Right cardiac atrium (tissue), 5 donors: ENCODE measurements at places on chromosomes 4 and X. TPM values are rescaled to one million over a fixed set of nuclear protein-coding genes. Genes with fewer than 3 reads are reported as not detected.

DNA sequence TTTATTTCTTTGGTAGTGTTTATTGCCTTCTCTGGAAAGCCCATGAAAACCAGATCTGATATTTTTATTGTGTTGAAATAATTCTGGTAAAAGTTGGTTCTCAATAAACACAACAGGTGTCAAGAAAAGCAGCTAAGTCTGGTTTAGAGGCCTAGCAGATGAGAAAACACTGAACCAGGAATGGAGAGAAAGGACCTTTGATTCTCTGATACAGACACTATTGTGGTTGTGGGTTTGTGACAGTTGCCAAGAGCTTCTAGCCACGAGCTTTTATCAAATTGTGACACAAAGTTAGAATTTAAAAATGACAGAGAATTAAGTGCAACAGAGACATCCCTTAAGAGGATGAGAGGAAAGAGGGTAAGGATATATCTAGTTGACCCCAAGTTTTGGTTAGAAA is 42.6 kb downstream of the DDIT4L start:
- DNase-seq = no peak

DNA sequence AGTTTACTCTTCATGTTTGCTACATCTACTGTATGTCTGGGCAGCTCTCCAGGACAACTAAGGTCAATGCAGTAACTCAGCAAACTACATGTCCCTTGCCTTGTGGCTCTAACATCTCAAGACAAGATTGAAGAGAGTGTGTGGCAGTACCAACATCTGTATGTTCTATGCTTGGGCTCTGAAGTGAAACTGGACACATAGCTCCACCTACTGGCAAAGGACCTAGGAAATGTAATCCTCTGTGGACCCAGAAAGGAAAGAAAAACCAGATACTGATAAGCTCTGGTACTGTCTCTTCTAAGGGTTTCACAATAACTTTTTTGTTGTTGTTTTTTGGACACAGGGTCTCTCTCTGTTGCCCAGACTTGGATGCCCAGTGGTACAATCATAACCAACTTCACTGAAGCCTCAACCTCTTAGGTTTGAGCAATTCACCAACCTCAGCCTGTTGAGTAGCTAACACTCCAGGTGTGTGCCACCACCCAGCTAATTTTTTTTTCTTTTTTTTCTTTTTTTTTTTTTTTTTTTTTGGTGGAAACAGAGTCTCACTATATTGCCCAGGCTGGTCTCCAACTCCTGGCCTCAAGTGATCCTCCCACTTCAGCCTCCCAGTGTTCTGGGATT is 64.1 kb downstream of the QDPR start:
- DNase-seq = no peak

- DNase-seq = no peak
Observed at GRCh38 chr4:183632689-183633088, 26.3 kb downstream of the RWDD4 start.

DNA sequence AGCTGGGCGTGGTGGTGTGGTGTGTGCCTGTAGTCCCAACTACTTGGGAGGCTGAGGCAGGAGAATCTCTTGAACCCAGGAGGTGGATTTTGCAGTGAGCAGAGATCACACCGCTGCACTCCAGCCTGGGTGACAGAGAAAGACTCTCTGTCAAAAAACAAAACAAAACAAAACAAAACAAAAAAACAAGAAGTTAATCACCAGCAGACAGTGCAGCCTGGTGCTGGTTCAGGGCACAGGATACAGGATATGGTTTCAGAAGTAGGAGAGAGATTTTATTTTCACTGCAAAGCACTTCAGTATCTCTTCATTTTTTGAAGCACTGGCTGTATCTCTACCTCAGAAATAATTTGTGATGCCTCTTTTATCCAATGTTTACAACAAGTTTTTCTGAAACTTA is 1222.9 kb upstream of the PRKX start:
- no peak for DNase-seq

- no peak for DNase-seq
Observed at GRCh38 chr4:113335746-113336145, 286.3 kb downstream of the ANK2 start.

DNA sequence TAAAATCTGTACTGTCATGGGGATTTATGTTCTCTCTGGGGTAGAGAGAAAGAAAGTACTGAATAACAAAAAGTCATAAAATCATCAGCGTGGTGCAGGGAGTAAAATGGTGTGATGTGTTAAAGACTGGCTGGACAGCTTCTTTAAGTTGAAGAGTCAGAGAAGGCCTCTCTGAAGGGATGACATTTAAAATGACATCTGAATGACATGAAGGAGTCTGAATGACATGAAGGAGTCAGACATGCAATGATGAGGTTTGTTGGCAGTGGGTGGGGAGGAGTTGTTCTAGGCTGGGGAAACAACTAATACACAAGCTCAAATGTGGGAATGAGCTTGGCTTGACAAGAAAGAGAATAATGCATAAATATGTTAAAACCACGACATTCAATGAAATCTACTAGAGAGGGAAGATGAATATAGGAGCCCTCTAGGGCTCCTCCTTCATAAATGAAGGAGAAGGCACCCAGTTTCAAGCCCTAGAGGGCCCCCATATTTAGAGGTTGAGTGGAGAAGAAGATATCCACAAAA is 63.9 kb upstream of the KIT start:
- no peak for DNase-seq

- DNase-seq = no peak
Observed at GRCh38 chr4:174047363-174047762, 236.1 kb downstream of the FBXO8 start.

DNA sequence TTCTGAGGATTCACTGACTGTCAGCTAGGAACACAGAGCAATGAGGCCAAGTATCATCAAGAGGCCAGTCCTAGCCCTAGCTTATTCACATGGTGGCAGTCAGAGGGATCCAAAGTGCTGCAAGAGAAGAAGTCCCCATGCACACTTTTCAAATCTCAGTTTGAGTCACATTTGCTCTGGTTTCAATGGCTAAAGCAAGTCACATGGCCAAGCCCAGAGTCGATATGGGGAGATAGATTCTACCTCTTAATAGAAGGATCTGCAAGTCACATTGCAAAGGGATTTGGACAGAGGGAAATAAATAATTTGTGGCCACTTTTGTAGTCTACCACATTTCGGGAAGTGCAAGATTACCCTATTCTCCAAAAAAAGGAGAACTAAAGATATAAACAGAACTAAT is 3.7 kb upstream of the LCORL start:
- DNase-seq = no peak

DNA sequence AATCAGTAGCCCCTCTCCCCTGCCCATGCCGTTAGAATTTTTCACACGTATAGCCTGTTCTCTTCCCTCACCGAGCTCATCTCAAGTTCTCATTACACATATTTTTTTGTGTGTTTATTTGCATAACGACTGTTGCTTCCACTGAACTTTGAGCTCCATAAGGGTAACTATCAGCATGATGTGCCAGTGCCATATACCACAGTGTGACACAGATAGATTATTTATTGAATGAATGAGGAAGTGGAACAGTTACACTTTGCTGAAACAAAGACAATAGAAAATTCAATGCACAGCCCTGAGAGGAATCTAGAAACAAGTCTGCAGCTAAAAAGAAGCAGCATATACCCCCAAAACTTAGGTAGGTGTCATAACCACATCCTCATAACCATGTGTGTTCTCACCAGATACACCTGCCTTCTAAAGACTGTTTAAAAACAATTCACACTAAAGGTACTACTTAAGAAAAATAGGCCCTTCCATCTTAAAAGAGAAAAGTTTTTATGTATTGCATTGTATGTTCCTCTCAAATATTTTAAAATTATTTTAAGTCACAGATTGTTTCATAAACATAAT is 389.9 kb downstream of the PACRGL start:
- no peak for DNase-seq

GRCh38 chrX:154063234-154063633 is 34.3 kb downstream of the MECP2 start:
- no peak for DNase-seq

- DNase-seq = no peak
Observed at GRCh38 chr4:20901851-20902250, 201.6 kb downstream of the PACRGL start.

GRCh38 chrX:37921758-37922157 is 74.4 kb upstream of the DYNLT3 start:
- DNase-seq = no peak

DNA sequence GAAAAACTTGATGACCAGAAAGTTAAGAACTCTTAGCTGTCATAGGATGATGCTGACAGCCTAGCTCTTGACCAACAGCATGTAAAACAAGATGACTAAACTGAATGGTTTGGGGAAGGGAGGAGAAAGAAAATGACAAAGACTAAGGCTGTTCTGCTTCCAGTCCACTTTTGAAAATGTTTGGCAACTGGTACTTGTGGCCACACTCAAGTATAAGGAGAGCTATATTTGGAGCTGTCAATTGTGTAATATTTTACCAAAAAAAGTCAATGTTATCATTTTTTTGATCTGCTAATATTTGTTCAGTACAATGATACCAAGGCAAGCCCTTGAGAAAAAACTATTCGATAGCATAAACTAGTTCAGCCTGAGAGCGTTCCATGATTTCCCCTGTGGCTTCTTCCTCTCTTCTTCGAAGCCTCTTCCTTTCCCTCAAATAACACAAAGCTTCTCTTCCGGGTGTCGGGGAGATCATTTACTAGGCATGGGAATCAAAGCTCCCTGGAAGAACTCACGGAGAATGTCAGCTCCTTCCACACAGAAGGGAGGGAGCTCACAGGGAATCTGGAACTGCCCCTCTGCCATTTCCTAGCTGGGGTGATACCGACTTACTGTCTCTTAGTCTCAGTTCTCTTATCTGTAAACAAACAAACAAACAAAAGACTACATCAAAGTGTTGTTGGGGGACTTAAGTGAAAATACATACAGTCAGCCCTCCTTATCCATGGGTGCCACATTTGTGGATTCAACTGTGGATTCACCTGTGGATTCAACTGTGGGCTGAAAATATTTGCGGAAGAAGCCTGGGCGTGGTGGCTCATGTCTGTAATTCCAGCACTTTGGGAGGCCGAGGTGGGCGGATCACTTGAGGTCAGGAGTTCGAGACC is 82.6 kb downstream of the SCD5 start:
- DNase-seq = no peak

GRCh38 chr4:163215896-163216295 is 49.2 kb upstream of the NAF1 start:
- DNase-seq = no peak

GRCh38 chr4:88526221-88526815 is 2.7 kb upstream of the PYURF start:
- no peak for DNase-seq

- DNase-seq = peak; percentile 78
Observed at GRCh38 chrX:118346258-118347094, 570 bp downstream of the WDR44 start.

KLF3 gene
- total RNA-seq = 22.2 TPM

GAGE12F gene
- total RNA-seq = not detected

HERC5 gene
- 3.2 TPM for total RNA-seq

PNCK gene
- 7.8 TPM for total RNA-seq

NELFA gene
- 14.9 TPM for total RNA-seq
